Activated CD4-positive, alpha-beta memory T cell treated with anti-CD3 and anti-CD28 coated beads for 36 hours (primary cell): ENCODE measurements at places on chromosomes 6 and 20. TPM values are rescaled to one million over a fixed set of nuclear protein-coding genes. Genes with fewer than 3 reads are reported as not detected.

- DNase-seq, result no peak
Measured at GRCh38 chr20:38590676-38591473, 9.9 kb downstream of the ADIG start.

DNA sequence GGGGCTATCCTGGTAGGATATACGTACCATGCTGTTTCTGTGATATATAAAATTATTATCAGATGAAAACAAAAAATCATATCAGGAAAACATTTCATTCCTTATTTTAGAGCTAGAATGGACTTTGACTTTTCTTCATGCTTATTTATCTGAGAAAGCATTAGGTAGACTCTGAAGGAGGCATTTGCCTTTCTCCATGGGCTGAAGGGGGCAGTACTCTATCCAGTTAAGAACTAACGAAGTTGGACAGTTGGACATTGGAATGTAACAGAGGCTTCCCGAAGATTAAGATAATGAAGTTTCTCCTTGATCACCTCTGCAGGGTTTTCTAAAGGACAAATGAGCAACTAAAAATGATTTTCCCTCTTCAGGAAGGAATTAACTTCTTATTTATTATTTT lies 233.9 kb downstream of the SAMD5 start:
- no peak for DNase-seq

DNA sequence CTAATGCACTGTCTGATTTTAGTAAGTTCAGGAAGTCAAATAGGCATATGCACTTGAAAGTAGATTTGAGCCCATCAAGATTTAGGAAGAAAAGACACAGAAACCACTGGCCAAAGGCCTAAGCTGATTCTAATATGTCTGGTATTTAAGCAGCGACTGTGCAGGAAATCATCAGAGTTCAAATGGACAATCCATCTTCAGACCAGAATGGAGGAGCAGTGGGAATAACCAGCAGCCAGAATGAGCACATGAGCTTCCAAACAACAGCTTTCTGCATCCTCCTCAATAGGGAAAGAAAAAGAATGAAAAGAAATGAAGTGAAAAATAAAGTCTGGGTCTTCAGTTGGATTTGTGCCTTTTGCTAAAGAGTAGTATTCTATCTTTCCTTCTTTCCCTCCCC lies 50.6 kb downstream of the SOD2 start:
- DNase-seq, result no peak

OR2W1 gene
- total RNA-seq, result not detected

DNA sequence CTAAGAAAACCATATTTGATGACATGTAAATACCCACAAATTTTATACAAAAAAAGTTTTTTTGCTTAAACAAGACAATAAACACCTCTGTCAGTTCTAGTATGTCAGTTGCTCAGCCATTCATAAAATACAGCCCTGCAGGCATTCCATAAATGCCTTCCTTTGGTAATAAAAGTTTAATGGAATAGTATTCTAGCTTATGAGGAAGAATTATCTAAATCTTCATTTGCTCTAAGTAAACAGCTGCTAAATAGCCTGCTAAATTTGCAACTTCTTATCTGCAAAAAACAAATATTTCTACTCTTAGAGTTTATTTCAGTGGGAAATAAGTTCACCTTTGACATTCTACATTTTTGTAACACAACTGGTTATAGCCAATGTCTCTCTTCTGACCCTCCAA lies 108.8 kb downstream of the SMLR1 start:
- no peak for DNase-seq
